ENCODE measurements at places on chromosomes 11 and 22. TPM values are rescaled to one million over a fixed set of nuclear protein-coding genes. Genes with fewer than 3 reads are reported as not detected.

Gene VSIG2
- total RNA-seq = 0.18 TPM

Gene RSF1
- 41.8 TPM for total RNA-seq

Gene CCDC73
- total RNA-seq = not detected

Gene DAGLA
- 1.3 TPM for total RNA-seq

Gene RFPL1
- total RNA-seq = not detected

Gene C11orf91
- not detected for total RNA-seq

Gene OR51E1
- not detected for total RNA-seq

Gene SPON1
- 18.3 TPM for total RNA-seq
